GM23248 (cell line): ENCODE measurements at places on chromosomes 13 and 19. TPM values are rescaled to one million over a fixed set of nuclear protein-coding genes. Genes with fewer than 3 reads are reported as not detected.
A peak's percentile ranks its signal among the peaks of the same experiment; 100 is the strongest.

SELENOV gene
- total RNA-seq, result not detected in 2 replicates

ELAVL3 gene
- not detected in 2 replicates for total RNA-seq

TUBB4A gene
- total RNA-seq, result not detected in 2 replicates

WASF3 gene
- total RNA-seq, result 19.2 and 19.9 TPM in 2 replicates

ATXN8OS gene
- total RNA-seq, result not detected in 2 replicates

PEG3 gene
- total RNA-seq, result 0.65 and 1.5 TPM in 2 replicates

MUC16 gene
- not detected in 2 replicates for total RNA-seq

DNA sequence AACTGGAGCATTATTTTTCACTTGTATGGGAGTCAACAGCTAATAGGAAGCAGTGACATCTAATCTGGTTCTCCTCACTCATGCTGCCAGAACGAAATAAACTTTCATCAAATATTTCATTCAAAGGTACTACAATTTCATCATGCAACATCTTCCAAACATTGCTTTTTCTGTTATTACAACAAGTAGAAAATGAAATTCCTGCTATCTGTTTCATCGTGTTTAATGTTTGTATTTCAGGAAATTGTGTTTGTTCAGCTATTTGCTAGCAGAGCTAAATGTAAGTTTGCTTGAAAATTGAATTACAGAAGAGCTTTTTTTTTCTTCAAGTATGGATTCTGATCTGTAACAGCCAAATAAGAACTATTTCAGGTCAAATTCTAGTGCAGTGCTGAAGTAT, 90.1 kb downstream of the SLITRK6 start:
- no peaks in the 10 kb centered on the region for H3K36me3 ChIP-seq
- no peak overlapping the region for H3K27ac ChIP-seq
- no peaks in the 10 kb centered on the region for H3K27me3 ChIP-seq
- no peak for DNase-seq
- no peak overlapping the region for H3K4me3 ChIP-seq

DNA sequence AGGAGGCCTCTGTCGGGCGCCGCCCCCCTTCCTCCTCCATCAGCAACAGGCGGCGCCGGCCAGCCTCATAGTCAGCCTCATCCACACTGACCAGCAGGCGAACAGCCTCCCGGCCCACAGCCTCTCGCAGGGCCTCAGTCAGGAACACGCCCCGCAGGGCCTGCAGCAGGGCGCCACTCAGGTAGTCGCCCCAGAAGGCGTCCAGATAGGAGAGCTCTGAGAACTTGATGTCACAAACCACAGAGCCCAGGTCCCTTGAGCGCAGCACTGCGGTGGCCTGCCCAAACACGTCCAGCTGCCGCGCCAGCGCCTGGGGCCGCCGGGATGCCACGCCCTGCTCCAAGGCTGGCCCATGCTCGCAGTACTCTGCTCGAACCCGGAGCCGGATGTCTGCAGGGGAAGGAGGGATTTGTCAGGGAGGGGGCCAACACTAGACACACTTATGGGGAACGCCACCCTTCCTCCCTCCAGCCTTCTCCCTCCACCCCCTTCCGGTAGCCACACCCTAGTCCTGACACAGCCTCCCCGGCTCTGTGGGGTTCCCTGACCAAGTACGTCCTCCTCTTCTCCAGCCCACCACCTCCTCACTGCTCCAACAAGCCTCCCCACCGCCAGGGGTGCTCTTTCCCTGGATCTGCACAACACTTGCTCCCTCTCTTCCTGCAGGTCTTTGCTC, 17.9 kb downstream of the DEDD2 start:
- H3K27me3 ChIP-seq, result no peaks in the 10 kb centered on the region
- no peak overlapping the region for H3K27ac ChIP-seq
- H3K4me3 ChIP-seq, result no peak overlapping the region
- peaks cover 11% of the 10 kb centered on the region; the same call in 1 of the 2 replicates for H3K36me3 ChIP-seq
- peaks cover 6% of the 10 kb centered on the region; the same call in 1 of the 2 replicates for H3K4me1 ChIP-seq

DNA sequence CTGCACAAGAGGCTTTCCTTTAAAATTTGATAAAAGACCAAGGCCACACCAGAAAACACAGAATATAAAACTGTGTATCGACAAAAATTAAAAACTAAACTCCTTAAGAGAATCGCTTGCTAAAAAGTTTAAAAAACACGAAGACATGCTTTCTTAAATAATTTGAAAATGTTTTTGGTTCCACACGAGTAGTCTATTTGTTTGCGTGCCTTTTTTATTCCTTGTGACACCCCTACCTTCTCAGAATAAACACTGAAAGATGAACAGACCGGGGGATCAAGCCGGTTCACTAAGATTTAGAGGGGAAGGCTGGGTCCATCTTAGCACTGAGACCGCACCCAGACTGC, 256.4 kb upstream of the STARD13 start:
- peaks cover 34% of the 10 kb centered on the region for H3K4me1 ChIP-seq
- H3K27ac ChIP-seq, result peak overlapping the region; percentile 96
- H3K36me3 ChIP-seq, result no peaks in the 10 kb centered on the region
- DNase-seq, result no peak
- no peaks in the 10 kb centered on the region for H3K27me3 ChIP-seq

DNA sequence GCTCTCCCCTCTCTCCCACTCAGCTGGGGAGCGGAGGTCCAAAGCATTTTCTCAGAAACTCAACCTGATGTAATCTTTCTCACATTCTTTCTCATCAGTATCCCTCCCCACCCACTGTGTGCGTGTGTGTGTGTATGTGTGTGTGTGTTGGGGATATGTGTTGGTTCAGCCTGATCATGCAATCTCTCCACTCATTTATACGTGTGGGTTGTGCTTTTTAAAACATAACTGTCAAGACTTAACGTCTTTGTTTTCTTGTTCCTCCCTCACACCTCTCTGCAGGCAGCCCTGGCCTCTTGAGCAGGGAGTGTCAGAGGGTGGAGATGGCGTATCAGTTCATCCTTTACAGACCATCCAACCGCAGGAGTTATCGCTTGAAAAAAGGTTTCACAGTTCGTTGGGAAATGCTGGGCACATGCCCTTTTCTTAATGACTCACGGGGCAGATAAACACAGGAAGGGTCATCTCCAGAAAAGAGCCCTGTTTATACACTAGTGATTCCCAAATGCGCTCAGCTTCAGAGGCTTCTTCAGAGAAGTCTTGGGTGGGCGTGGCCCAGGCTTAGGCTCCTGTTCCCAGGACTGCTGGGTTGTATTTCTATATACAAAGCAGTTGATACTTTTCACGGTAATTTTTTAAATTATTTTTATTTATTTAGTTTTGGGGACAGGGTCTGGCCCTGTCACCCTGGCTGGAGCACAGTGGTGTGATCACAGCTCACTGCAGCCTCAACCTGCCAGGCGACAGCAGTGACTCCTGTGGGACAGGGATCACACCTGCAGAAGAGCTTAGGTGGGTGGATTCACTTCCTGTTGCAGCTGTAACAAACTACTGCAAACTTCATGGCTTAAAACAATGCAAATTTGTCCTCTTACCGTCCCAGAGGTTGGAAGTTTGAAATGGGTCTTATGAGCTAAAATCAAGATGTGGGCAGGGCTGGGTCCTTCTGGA, 60.3 kb downstream of the CCDC70 start:
- DNase-seq, result no peak
- H3K27ac ChIP-seq, result no peak overlapping the region
- H3K4me1 ChIP-seq, result no peaks in the 10 kb centered on the region
- no peak overlapping the region for H3K4me3 ChIP-seq

- peak overlapping the region; percentile 6; the same call in 1 of the 2 replicates for H3K4me3 ChIP-seq
- H3K36me3 ChIP-seq, result no peaks in the 10 kb centered on the region
- 0 out of 2 replicates have a peak overlapping the region, but pooled peaks have one; percentile 1 for H3K27ac ChIP-seq
- DNase-seq, result peak; percentile 95
Measured at GRCh38 chr19:2266183-2266993, 10.2 kb upstream of the JSRP1 start.

DNA sequence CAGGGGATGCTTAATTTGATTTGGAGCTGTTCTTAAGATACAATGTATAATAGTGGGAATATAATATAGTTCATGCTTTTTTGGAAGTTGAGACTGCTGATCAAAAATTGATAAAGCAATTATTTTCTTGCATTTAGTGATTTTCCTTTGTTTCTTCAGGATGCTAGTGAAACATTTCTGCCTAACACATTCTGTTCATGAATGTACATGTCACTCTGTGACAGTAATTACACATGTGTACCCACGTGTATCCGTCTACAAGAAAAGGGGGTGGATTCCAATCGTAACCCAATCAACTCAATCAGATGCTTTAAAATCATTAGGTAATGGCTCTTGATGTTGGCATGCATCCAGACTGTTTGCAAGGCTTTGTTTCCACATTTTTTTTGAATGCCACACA, 5.0 kb upstream of the FRY start:
- H3K36me3 ChIP-seq, result no peaks in the 10 kb centered on the region
- H3K4me1 ChIP-seq, result peaks cover 3% of the 10 kb centered on the region; the same call in 1 of the 2 replicates
- no peak overlapping the region for H3K27ac ChIP-seq
- H3K27me3 ChIP-seq, result no peaks in the 10 kb centered on the region

DNA sequence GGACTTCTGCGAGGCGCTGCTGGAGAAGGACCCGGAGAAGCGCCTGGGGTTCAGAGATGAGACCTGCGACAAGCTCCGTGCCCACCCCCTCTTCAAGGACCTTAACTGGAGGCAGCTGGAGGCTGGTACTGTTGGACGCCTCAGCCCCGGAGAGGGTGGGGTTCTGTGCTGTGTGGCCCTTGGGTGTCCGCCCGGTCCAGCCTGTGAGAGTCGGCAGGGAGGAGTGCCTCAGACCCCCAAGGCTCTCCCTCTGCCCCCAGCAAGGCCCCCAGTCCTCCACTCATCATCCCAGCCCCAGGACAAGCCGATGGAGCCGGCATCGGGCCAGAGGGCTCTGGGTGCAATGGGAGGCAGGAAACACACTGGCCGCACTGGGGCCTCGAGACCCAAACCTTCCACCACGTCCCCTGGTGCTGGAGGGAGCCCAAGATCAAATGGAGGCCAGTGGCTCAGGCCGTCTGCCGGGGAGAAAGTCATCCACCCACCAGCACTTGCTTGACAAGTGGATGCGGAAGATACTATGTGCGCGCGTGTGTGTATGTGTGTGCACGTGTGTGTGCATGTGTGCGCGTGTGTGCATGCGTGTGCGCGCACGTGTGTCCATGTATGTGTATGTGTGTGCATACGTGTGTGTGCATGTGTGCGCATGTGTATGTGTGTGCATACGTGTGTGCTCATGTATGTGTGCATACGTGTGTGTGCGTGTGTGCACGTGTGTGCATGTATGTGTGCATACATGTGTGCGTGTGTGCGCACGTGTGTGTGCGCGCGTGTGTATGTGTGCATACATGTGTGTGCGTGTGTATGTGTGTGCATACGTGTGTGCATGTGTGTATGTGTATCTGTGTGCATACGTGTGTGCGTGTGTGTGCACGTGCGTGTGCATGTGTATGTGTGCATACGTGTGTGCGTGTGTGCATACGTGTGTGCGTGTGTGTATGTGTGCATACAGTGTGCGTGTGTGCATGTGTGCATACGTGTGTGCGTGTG, 25.8 kb upstream of the TMEM255B start:
- no peak for DNase-seq
- peaks cover 4% of the 10 kb centered on the region; the same call in 1 of the 2 replicates for H3K27me3 ChIP-seq
- no peaks in the 10 kb centered on the region for H3K36me3 ChIP-seq
- no peaks in the 10 kb centered on the region for H3K4me1 ChIP-seq
- no peak overlapping the region for H3K4me3 ChIP-seq

DNA sequence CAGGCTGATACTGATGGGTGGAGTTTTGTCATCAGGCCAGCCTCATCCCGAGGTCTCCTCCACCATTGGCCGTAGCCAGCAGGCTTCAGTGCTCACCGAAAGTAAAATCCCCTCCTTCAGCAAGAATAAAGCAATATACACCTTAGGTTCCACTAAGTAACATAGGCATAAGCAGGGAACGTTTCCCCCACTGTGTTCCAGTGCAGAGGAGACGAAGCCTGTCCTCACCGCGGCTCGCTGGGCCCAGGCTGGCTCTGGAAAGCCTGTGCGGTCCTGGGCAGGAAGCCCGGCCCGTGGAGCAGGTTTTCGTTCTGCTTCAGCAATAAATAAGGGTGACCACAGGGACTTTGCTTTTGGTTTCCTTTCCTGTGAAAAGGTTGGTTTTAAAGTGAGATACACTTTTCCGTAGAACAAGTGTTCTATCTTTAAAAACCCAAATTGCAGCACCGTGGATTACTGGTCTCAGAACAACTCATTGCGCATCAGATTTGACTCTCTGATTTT, 16.3 kb upstream of the TEX29 start:
- H3K4me3 ChIP-seq, result no peak overlapping the region
- no peaks in the 10 kb centered on the region for H3K27me3 ChIP-seq
- DNase-seq, result no peak

- no peaks in the 10 kb centered on the region for H3K36me3 ChIP-seq
- DNase-seq, result peak; percentile 98
- no peaks in the 10 kb centered on the region for H3K27me3 ChIP-seq
- peak overlapping the region; percentile 50 for H3K4me3 ChIP-seq
- peaks cover 20% of the 10 kb centered on the region for H3K4me1 ChIP-seq
Measured at GRCh38 chr13:110347535-110348308, 40.6 kb downstream of the COL4A2 start.

- H3K4me3 ChIP-seq, result no peak overlapping the region
- DNase-seq, result peak; percentile 6
- H3K36me3 ChIP-seq, result no peaks in the 10 kb centered on the region
- H3K27ac ChIP-seq, result no peak overlapping the region
Measured at GRCh38 chr19:13557756-13558398, 51.6 kb upstream of the CACNA1A start.

GRCh38 chr13:78326633-78327032, 276.7 kb downstream of the POU4F1 start:
- DNase-seq, result peak; percentile 19
- no peak overlapping the region for H3K4me3 ChIP-seq
- H3K4me1 ChIP-seq, result no peaks in the 10 kb centered on the region
- H3K36me3 ChIP-seq, result no peaks in the 10 kb centered on the region
- H3K27ac ChIP-seq, result no peak overlapping the region

- H3K4me3 ChIP-seq, result no peak overlapping the region
- H3K27me3 ChIP-seq, result no peaks in the 10 kb centered on the region
- no peaks in the 10 kb centered on the region for H3K4me1 ChIP-seq
- no peaks in the 10 kb centered on the region for H3K36me3 ChIP-seq
Measured at GRCh38 chr19:40305403-40305802, 20.3 kb upstream of the AKT2 start.

DNA sequence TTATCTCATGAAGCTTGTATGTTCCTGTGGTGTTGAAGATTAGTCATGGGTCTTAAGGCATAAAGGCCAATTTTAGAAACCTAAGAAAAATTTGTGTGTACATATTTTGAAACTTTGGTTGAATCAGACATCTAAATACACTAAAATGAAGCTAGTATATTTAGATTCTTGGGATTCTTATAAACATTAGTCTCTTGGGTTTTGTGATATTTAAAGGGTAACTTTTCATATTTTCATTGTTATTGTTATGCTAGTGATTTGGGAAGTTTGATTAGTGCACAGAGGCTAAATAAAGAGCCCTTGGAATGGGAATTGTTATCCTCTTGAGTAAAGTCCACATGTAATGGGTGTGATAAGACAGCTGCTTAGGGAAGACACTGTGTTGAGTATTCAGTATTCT, 24.5 kb downstream of the UBA2 start:
- peak; percentile 47 for DNase-seq
- H3K36me3 ChIP-seq, result peaks cover 48% of the 10 kb centered on the region
- no peaks in the 10 kb centered on the region for H3K27me3 ChIP-seq
- H3K4me3 ChIP-seq, result no peak overlapping the region

- no peak overlapping the region for H3K27ac ChIP-seq
- H3K27me3 ChIP-seq, result no peaks in the 10 kb centered on the region
- H3K4me1 ChIP-seq, result no peaks in the 10 kb centered on the region
- H3K36me3 ChIP-seq, result no peaks in the 10 kb centered on the region
- no peak for DNase-seq
- no peak overlapping the region for H3K4me3 ChIP-seq
Measured at GRCh38 chr13:79886601-79887000, 405.6 kb downstream of the NDFIP2 start.

- H3K36me3 ChIP-seq, result peaks cover 29% of the 10 kb centered on the region; the same call in 1 of the 2 replicates
- H3K27me3 ChIP-seq, result no peaks in the 10 kb centered on the region
- H3K27ac ChIP-seq, result no peak overlapping the region
Measured at GRCh38 chr19:41872775-41873647, 4.1 kb upstream of the CD79A start.
